ENCODE measurements at places on chromosomes 11 and 22. TPM values are rescaled to one million over a fixed set of nuclear protein-coding genes. Genes with fewer than 3 reads are reported as not detected.

Gene SLC22A25
- total RNA-seq: not detected

DNA sequence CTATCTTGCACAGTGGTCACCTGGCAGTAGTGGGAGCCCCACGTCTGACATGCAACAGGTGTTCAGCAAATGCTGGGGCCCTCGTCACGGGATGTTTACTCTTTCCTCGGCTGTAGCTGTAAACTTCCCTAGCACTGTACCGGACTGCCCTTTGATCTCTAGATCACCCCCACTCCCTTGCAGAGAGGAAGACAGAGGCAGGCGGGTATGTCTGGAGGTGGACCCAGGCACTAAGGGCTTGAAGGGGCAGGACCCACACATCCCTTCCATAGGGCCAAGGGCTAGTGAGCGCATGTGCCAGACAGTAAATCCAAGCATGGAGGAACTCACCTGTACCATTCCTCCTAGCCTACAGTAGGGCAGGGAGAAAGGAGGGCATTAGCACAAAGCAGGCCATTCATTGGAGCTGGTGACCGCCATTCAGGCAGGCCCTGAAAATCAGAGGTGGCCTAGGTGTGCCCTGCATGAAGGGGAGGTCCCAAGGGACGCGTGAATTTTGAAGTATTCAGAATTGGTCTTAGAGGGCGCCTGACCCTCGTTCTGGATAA is 1.9 kb upstream of the SMTN start:
- DNase-seq: no peak

Gene TBX10
- 0.14 TPM for total RNA-seq

- no peak for DNase-seq
Observed at GRCh38 chr11:73866095-73866579, 10.5 kb downstream of the COA4 start.

GRCh38 chr11:66267039-66267378 is 1.4 kb upstream of the RAB1B start:
- DNase-seq: no peak

DNA sequence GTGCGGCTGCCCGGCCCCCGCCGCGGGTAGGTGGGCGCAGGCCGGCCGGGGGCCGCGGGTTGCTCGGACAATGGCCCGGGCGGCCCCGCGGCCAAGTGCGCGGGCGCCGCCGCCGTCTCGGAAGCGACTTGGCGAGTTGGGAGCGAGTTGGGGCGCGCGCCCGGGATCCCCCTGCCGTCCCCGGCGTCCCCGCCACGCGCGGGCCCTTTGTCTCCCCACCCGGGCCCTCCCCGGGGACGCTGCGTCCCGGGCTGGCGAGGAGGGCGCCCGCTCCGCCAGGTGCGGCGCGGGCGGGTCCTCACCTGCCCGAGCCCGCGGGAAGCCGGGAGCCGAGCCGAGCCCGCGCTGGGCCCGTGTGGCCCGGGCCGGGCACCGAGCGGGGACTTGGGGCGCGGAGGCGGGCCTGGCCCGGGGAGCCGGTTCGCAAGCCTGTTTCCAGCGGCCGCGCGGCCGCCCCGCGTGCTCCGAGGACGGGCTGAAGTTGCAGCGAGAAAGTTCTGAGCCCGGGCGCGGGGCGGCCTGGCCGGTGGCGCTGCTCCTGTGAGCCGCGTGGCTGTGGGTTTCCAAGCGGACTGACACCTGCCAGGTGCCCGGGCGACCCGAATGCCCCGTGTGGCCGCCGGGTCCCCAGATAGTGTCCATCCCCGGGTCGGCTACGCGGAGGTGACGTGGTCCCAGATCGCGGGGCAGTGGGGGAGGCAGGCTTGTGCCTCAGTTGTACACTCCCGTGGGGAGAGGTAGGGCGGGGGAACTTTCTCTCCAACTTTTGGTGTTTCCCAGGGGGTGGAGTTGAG is 586 bp downstream of the LRP5 start:
- no peak for DNase-seq

- DNase-seq: no peak
Observed at GRCh38 chr11:123080015-123080414, 18.1 kb upstream of the HSPA8 start.

Data from left ventricle myocardium inferior (tissue), 1 donor.